ENCODE measurements at places on chromosomes 6 and 20.

- no peak for DNase-seq
These were observed 10.1 kb upstream of the PGC start for GRCh38 chr6:41757271-41757670.

DNA sequence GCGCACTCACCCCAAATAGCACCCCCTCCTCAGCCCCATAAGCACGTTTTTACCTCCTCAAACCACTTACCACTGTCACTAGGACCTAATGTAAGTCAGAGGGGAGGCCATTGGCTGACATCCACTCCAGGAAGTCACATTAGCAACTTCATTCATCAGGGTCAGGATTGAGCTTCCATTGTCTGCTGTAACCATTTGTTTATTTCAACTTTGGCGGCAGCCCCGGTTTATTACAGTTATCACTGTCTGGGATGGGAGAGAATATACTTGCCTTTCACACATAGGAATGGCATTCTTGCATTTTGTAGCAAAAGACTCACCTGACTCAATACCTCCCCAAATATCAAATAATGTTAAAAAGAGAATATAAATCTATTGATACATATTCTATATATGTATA is 38.3 kb downstream of the MAFB start:
- no peak for DNase-seq

GRCh38 chr6:127100510-127101140 is 17.8 kb upstream of the RSPO3 start:
- no peak for DNase-seq

DNA sequence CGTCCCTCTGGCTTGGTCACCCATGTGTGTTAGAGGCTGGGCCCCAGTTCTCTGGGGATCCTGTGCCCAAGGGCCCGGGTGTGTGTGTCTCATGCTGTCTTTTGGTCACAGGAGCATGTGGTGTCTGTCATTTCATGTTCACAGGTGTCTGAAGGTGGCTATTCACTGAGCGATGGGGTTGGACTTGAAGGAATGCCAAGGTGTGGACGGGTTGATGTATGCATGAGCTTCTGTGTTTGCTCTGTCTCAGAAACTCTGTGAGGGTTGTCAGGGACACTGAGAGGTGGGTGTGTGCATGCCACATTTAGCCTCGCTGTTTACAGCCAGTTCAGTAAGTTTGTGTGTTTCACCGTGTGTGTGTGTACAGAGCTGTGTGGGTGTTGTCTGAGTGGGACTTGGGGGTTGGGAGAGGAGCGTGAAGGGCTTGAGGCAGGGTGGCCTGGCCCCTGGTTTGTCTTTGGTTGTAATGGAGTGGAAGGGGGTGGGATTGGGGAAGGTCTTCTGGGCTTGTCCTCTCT is 1.2 kb downstream of the DDR1 start:
- no peak for DNase-seq

DNA sequence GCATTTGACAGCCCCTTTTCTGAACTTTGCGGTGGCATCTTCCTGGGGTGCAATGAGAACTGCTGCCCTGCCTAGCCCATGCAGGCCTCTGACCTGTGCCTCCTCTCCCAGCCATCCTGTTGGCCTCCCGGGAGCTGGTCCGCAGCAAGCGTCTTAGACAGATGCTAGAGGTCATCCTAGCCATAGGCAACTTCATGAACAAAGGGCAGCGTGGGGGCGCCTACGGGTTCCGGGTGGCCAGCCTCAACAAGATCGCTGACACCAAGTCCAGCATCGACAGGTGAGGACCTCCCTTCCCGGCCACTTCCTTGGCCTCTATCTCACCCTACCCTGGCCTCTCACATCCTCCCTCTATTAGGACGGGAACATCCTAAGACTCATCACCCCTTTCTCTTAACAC is 37.6 kb downstream of the MOCS1 start:
- DNase-seq = no peak

- DNase-seq = no peak
These were observed 173.3 kb downstream of the PTPRK start for GRCh38 chr6:128347123-128347522.

DNA sequence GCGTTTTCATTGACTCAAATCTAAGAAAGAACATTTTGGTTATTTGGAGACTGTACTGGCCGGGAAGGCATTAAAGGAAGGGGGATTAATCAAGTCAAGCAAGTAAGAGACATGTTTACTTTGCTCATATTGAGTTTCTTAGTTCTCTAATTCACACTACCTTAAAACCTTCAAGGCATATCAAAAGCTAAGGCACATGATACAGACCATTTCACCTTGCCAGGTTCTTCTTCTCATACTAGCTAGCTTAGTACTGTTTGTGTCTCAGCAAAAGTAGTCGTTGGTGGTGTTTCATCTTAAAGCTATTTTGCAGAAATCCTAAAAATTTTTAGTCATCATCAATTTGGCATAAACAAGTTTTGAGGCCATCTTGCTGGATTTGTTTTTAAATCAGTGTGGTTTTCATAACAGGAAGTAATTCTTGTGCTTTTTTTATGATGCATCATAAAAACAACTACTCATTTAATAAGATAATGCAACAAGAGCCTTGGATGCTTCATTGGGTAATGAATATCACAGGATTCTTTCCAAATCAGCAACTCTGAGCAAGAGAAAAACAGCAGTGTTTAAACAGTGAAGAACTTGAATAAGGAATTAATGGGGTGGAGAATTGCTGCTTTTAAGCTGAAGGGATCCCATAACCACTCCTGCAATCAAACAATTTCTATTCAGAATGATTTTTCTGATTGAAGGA is 425.3 kb downstream of the EPM2A start:
- DNase-seq = no peak

GRCh38 chr6:1208876-1209275 is 103.0 kb upstream of the FOXQ1 start:
- no peak for DNase-seq

DNA sequence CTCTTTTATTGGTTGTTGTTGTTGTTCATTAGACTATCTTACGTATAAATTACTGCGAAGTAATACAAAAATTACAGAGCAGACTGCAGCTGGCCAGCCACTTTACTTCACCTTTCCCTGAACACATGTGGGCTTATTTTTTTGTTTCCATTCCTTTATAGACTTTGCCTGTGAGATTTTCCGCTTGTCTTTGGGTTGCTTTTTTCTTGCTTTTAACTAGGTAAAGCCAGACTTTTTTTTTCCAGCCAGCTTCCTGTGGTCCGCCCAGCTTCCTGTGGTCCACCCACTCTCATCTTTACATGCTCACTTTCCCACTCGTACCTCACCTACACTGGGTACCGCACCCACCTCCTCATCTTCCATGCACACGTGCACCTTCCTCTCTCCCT is 79.0 kb downstream of the IPCEF1 start:
- peak; percentile 68 for DNase-seq

DNA sequence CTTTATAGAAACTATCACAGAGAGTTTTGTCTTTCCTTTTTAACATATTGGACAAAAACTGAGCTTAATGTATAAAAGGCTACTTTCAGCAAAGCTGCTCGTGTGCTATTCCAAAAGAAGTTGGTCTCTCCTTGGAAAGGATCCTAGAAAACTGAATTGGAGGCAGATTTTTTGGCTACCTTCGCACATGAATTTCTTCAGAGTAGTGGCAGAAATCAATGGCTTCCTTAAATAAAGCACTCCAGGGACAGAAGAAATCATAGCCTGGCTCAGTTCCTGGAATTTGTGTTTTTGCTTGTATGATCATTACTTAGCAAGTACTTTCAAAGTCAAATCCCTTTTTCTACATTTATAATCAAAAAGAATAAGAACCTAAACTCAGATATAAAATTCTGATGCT is 780.3 kb downstream of the PHF3 start:
- no peak for DNase-seq

DNA sequence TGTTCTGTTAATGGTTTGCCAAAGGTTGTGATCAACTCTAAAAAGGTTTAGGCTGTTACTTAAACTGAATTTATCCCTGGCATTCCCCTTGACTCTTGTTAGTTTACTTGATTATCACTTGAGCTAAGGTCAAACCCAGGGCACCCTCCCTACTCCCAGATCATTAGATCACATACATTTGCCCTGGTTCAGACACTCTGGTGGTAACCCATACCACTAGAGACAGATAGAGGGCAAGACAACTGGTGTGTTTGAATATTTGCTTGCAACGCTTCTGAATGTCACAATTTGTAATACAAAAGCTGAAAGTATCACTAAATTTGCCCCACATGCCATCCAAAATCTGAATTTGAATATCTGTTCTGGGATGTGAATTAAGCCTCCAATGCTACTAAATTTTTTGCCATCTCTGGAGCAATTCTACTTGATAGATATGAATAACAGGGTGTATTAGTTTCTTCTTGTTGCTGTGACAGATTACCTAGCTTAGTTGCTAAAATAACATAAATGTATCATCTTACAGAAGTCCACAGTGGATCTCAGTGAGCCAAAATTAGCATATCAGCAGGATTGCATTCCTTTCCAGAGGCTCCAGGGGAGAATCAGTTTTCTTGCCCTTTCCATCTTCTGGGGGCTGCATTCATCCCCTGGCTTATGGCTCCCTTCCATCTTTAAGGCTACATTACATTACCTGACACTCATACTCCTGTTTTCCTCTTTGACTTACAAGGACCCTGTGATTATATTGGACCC is 45.4 kb downstream of the FIG4 start:
- no peak for DNase-seq

- DNase-seq = no peak
These were observed 1025.4 kb upstream of the FLRT3 start for GRCh38 chr20:15362849-15363248.

DNA sequence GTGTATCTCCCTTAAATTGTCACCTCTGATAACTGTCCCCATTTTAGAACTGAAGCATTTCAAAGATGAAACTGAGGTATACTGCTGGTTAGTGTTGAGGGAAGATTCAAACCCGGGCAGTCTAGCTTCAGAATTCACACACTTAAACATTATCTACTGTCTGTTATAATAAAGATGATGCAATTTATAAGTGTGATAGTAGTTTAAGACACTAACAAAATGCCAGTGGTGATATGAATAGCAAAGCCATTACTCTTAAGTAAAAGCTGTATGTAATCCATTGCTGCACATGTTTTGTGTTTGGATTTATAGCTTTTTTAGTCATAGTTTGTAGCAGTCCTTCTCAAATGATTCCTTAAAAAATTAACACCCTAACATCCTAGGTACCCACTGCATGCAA is 19.8 kb downstream of the USP45 start:
- DNase-seq = no peak

GRCh38 chr20:6678101-6678500 is 89.4 kb upstream of the BMP2 start:
- no peak for DNase-seq

DNA sequence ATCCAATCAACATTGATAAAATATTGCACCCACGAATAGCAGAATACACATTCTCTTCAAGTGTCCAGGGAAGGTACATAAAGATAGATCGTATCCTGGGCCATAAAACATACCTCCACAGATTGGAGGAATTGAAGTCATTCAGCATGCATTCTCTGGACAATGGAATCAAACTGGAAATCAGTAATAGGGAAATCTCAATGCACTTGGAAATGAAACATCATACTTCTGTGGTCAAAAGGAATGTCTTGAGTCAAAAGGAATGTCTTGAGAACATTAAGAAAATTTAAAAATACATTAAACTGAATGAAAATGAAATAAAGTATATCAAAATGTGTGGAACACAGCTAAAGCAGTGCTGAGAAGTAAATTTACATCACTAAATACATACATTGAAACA is 138.8 kb downstream of the TFAP2A start:
- DNase-seq = no peak

- DNase-seq = no peak
These were observed 29.0 kb downstream of the ANGPT4 start for GRCh38 chr20:887137-887536.

- no peak for DNase-seq
These were observed 11.7 kb upstream of the MDGA1 start for GRCh38 chr6:37709250-37709931.

DNA sequence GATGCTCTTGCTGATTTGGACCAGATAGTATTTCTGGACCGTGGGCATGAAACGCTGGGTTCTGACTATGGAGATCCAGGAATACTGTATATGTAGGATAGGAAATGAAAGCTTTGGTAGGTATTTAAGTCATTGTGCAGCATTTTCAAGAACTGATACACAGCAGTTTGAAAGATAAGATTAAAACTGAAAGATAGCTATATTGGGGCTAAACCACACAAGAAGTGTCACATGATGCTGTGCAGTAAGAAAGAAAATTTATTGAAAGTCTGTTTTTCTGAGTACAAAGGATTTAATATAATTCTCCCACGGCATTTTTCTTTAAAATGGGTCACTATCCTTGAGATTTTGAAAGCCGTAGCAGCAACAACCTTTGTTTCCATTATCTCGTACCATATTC is 305 bp downstream of the IL17A start:
- DNase-seq = no peak

- DNase-seq = no peak
These were observed 1.9 kb upstream of the HMGA1 start for GRCh38 chr6:34234667-34235306.

- DNase-seq = no peak
These were observed 100.8 kb downstream of the MOXD1 start for GRCh38 chr6:132300323-132300949.

DNA sequence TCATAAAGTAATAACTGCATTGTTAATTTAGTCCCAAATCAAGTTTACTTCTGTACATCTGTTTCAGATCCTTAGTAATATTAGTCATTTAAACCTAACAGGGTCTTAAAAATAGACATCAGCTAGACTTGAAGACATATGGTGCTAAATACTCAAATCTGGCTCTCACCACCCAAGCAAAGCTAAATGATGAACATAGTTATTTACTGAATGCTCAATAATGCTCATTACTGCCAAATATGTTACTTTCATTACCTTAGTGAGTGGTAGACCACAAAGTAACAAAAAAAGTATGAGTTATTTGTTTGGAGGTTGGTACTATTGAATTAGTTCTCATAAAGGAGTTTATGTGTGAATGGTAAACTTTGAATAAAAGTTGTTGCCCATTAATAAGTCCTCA is 502.1 kb downstream of the PKHD1 start:
- no peak for DNase-seq

DNA sequence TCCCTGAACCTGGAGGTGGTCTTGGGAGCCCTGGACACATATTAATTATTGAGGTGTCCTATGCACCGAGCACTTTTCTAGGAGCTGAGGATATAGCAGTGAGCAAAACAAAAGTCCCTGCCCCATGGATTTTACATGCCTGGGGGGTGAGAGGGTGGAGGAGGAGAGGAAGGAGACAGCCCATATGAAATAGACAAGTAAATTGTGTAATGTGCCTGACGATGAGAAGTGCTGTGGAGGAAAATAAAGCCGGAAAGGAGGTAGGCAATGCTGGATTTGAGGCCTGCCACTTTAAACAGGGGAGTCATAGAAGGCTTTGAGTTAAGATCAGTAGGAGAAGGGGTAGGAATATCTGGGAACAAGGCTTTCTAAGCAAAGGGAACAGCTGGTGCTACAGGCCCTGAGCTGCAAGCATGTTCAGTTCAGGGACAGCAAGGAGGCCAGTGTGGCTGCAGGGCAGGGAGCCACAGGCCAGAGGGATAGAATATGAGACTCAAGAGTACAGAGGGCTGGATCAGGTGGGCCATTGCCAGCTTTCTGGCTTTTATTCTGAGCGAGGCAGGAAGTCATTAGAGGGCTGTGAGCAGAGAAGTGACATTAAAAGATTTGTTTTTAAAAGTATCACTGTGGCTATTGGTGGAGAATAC is 19.1 kb upstream of the MYLIP start:
- no peak for DNase-seq

All from stimulated activated CD4-positive, alpha-beta T cell treated with anti-CD3 and anti-CD28 coated beads, Interleukin-4, amount 100 ng/mL, for 4 hours (primary cell).